ENCODE measurements at places on chromosomes 3 and 15.

- DNase-seq, result no peak
Observed at GRCh38 chr3:80439490-80439889, 671.7 kb upstream of the ROBO1 start.

GRCh38 chr15:88982304-88982945 is 69.2 kb upstream of the MFGE8 start:
- DNase-seq, result no peak

DNA sequence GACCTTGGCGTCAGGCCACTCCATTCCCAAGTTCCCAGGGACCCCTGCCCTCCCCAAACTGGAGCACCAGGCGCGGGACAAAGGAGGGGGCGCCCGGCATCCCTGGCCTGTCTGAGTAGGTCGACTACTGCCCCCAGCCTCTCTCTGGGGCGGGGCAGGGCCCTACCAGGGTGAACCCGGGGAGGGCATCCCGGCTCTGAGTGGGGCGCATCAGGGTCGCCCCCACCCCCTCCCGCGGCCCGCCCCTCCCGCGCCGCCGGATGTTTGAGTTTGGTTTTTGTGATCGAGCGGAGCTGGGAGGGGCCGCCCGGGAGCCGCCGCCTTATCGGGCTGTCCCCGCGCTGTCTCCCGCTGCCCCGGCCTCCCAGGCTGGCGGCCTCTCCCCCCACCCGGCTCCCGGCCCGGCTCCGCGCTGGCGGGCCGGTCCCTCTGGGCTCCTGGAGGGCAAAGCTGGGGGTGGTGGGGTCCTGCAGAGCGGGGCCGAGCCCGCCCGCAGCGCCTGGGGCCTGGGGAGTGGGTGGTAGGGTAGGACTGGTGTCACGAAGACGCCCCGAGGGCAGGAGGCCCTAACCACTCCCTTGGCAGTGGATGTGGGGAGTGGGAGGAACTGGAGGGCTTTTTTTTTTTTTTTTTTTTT is 47.2 kb upstream of the SMAD6 start:
- no peak for DNase-seq

DNA sequence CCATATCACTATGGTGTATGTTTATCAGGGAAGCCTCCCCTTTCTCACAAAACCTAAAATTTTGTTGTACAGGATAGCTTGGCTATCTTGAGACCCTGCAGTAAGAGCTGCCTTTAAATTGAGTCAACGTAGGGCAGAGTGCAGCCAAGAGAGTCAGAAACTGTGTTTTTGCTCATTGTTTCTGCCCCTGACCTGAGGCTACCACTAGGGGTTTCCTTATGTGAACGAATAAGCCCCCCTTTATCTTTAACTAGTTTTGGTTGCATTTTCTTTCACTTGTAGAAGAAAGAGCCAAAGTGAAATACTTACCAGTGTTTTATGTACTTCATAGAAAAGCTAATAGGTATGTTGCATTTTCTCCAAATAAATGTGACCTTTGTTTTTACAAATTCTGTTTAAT is 149.9 kb upstream of the TMC3 start:
- DNase-seq, result no peak

GRCh38 chr3:10693457-10693856 is 122.6 kb upstream of the SLC6A11 start:
- no peak for DNase-seq

- peak; percentile 25 for DNase-seq
Observed at GRCh38 chr15:99123713-99124451, 19.0 kb downstream of the SYNM start.

DNA sequence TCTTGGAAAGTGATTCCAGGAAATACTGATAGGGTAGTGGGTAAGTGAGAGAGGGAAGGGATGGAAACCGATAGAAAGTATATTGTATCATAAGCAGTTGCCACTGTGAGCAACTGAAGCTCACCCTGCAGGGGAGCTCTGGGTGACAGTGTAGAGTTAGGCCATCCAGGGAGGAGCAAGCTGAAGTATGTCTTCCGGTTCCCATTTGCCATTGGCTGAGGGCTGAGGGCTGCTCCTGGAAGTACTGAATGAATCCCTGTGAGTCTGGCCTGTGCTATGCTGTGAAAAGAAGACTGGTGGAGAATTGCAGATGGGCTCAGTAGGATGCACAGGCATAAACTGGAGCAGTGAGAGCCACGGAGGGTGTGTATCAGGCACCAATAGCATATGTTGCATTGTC is 348.3 kb downstream of the MFSD1 start:
- DNase-seq, result no peak

DNA sequence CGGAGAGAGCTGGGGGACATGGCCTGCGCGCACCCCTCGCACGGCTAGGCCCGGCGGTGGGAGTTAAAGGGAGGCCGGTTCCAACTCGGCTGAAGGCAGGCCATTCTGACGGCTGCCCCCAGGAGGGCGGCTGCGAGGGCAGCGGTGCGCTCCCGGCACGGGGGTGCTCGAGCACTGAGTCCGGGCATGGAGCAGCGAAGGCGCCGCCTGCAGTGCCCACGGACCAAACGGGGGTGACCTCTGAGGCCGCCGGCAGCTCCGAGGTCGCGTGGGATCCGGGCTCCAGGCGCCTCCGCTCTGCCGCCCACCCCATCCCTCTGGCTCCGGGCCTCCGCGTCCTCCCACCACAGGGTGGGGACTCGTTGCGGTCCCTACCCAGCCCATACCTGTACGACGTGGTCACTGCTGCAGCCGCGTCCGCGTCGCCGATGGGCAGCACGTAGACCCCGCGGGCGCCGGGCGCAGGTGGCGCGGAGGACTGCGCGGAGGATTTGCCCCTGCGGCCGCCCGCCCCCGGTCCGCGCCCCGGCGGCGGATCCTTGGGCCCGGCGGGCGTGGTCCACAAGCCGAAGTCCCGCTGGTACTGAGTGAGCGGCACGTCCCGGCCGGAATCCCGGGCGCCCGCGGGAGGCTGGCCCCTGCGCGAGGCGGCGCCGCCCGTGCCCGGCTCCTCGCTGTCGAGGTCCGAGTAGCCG is 469 bp downstream of the MAP6D1 start:
- DNase-seq, result no peak

DNA sequence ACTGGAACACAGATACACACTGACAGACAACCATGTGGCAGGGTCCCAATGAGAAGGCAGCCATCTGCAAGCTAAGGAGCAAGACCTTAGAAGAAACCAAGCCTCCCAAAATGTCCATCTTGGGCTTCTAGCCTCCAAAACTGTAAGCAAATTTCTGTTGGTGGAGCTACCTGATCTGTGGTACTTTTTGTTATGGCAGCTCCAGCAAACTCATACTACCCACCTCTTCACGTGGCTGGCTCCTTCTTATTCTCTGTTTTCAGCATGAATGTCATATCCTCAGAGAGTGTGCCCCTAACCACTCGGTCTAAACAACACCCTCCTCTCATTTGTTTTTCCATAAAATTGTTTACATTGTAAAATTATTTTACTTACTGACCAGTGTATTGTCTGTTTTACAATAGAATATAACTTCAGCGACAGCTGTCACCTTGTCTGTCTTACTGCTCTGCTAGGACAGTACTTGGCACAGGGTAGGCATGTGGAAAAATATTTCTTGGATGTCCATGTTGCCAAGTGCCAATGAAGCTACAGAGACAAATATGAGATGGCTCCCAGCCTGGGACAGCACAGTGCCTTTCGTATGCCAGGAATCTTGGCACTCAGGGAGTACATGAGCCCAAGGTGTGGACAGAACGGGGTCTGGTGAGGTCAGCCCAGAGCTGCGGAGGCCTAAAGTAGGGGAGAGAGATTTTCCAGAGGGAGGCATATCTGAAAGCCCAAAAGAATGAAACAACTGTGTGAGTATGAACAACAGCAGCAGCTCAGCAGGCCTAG is 17.4 kb upstream of the SLC25A36 start:
- no peak for DNase-seq

DNA sequence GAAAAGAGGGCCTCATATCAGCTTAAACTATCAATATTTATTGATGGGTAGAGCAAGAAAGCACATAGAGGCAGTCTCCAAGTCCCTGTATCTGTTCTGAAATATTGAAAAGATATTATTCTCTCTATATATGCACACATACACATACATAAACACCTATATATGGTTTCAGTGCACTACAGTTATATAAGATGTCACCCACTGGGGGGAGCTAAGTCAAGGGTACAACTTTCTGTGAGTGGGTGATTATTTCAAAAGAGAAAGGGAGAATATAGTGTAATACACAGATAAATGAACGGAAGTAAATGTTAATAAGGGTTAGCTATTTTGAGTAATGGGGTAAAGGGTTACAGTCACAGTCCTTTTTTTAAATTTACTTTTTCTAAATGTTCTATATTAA is 8.8 kb downstream of the SNTN start:
- DNase-seq, result peak; percentile 36

GRCh38 chr3:55333923-55334322 is 153.2 kb downstream of the WNT5A start:
- no peak for DNase-seq

DNA sequence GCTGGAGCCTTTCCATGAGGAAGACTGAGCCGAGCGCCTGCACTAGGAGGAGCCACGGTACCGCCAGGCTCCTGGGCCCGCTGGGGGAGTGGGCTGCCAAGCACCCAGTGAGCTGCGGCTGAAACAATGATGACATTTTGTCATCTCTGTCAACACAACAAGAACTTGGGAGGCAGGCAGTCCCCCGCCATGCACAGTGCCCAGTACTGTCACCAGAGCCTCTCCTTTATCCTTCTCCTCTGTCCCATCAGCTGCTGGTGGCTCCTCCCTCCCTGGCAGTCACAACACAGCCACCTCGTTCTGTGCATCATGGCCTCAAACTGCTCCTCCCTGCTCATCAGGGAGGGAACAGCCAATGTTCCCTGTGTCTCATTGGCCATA is 34.0 kb upstream of the PCSK6 start:
- DNase-seq, result no peak

DNA sequence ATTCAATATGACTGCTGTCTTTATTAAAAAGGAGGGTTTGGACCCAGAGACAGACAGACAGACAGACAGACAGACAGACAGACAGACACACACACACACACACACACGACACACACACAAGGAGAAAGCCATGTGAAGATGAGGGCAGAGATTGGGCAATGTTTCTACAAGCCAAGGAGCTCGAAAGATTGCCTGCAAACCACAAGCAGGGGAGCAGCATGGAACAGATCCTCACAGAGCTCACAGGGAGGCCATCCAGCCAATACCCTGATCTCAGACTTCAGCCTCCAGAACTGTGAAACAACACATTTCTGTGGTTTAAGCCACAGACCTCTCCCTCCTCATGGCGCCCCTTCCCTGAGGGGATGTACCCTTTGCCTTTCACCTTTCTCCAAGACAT is 35.8 kb upstream of the ABHD2 start:
- peak; percentile 50 for DNase-seq

DNA sequence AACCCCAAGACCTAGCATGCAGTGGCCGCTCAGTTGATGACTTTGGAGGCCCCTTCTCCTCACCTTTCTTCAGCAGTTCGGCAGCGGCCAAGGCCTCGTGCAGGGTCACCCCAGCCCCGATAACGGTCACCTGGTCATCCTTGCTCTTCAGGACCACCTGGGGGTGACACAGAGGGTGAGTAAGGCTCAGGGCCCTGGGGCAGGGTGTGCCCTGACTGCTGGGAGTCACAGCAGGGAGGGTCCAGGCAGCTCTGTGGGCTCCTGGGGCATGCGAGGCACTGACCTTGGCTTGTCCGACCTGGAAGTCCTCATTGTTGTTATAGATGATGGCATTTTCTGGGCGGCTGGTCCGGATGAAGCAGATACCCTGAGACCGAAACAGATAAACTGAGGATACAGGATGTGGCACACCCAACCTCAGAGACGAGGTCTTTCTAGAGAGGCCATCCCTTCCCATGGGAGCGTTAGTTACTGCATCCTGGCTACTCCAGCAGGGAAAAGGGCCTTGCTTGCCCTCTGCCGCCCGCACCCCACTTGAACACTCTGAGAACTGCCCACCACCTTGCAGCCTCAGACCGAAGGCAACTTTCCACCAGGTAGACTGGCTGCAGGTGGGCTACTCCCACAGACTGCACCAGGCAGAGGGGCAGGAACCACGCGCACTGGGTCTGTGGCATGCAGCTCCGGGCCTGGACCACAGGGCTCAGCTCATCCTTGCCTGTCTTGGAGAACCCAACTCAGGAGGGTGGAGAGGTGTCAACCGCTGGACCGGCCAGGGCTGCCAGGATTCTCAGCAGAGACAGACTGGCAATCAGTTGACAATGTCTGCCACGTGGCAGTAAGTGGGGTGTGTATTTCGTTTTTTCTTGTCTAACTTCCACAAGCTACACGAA is 27.6 kb downstream of the TKT start:
- DNase-seq, result no peak

DNA sequence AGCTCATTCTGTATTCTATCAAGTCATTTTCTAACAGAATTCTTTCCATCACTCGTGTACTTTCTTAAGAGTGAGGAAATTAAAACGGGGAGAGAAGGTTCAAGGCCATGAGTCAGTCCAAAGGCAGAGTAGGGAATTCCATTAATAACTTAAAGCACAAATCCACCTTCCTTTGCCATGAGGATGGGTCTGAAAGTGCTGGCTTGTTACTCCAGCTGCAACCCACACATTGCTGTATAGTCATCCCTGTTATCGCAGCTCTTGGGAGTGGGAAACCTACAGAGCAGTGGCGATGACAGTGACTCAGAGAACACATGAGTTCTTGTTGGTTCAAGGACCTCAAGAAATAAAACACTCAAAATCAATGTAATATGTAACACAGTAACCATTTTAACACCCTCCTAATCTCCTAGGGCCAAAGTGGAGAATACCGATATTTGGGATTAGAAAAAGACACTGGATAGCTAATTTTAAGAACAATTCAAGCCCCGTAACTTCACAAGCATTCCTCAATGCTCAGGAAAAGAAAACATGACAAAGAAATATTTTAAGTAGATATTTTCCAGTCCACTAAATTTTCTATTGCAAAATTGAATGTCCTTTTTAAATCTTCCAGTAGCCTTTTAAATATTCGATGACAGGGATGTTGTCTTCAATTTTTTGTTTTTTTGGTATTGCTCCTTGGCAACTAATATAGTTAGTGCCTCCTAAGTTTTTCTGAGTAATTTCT is 179.9 kb upstream of the THBS1 start:
- DNase-seq, result no peak

GRCh38 chr3:185225523-185225922 is 28.3 kb downstream of the EHHADH start:
- no peak for DNase-seq

- peak; percentile 37 for DNase-seq
Observed at GRCh38 chr15:85854345-85855097, 59.8 kb upstream of the KLHL25 start.
